Adrenal gland (tissue), 19 donors: ENCODE measurements at places on chromosomes 5 and 9. TPM values are rescaled to one million over a fixed set of nuclear protein-coding genes. Genes with fewer than 3 reads are reported as not detected.
A peak's percentile ranks its signal among the peaks of the same experiment; 100 is the strongest.

PCA3 gene
- total RNA-seq: not detected

TMC1 gene
- total RNA-seq: 0.31 TPM

SLC4A9 gene
- not detected for total RNA-seq

TICAM2 gene
- 2.1 TPM for total RNA-seq

HINT1 gene
- total RNA-seq: 176 TPM

SH3TC2 gene
- total RNA-seq: 0.36 TPM

C6 gene
- 1.2 TPM for total RNA-seq

DNA sequence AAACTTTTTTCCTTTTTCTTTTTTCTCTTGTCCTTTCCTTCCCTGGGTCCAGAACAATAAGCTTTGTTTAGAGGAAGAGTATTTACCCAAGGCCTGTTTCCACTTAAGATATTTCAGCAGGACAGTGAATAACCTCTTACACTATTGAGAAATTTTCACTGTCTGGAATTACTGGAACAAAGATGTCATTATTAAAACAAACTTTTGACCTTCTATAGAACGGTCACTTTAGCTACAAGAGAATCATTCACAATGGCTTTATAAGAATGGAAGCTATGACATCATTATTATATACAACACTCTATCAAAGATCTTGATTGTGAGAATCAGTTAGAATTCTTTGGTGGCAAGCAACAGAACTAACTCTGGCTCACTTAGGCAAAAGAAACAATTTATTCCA, 22.0 kb upstream of the ARHGAP26 start:
- no peaks in the 10 kb centered on the region for H3K27me3 ChIP-seq
- no peak overlapping the region for H3K4me3 ChIP-seq
- H3K36me3 ChIP-seq: no peaks in the 10 kb centered on the region
- no peak for DNase-seq
- H3K27ac ChIP-seq: no peak overlapping the region

DNA sequence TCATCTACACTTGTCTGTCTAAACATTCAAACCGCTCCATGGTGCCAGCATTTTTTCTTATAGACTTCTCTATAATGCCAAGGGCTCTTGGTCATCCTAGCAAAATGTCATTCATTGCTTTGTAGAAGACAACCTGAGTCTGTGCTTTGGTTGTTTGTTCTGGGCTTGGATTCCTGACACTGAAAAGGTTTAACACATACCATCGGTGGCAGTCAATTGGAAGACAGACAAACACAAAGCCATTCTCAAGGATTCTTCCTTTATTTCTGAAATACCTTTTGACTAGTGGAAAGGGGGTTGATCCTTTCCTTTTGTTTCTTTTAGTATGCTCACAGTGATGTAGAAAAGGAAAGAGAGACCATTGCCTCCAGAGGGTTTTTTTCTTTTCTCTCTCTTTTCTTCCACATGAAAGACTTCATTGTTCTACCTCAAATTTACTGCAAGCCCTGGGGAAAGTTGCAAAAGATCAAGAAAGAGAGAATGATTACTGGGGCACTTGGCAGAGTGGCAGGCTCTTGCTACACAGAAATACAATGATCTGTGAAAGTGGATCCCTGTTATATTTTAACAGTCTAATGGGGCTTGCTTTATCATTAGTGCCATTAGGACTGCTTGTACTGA, 66.4 kb upstream of the TMC1 start:
- no peaks in the 10 kb centered on the region for H3K36me3 ChIP-seq
- no peaks in the 10 kb centered on the region for H3K4me1 ChIP-seq
- DNase-seq: no peak
- no peak overlapping the region for H3K4me3 ChIP-seq
- H3K27me3 ChIP-seq: no peaks in the 10 kb centered on the region
- no peak overlapping the region for H3K27ac ChIP-seq

DNA sequence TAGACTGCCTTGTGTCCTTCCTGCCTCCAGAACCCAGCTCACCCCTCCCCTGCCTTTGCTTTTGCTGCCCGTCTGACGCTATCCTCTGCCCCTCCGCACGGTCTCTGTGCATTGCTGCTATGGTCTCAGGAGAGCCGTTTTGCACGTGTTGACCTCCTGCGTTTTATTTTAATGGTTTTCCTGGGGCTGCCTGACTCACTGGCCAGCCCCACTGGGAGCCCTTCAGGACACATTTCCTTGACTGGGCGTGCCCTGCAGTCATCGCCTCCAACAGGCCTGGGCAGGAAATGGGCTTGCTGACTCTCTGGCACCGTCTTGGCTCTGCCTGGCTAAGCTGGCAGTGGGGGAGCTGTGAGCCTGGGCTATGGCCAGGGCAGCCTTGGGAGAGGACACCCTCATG, 17.9 kb upstream of the ASS1 start:
- H3K4me3 ChIP-seq: no peak overlapping the region
- H3K36me3 ChIP-seq: no peaks in the 10 kb centered on the region
- DNase-seq: no peak
- no peaks in the 10 kb centered on the region for H3K27me3 ChIP-seq
- no peak overlapping the region for H3K27ac ChIP-seq

GRCh38 chr5:26482076-26482809, 556.1 kb downstream of the CDH9 start:
- H3K36me3 ChIP-seq: no peaks in the 10 kb centered on the region
- H3K4me3 ChIP-seq: no peak overlapping the region
- no peaks in the 10 kb centered on the region for H3K4me1 ChIP-seq
- no peak overlapping the region for H3K27ac ChIP-seq
- H3K27me3 ChIP-seq: no peaks in the 10 kb centered on the region

DNA sequence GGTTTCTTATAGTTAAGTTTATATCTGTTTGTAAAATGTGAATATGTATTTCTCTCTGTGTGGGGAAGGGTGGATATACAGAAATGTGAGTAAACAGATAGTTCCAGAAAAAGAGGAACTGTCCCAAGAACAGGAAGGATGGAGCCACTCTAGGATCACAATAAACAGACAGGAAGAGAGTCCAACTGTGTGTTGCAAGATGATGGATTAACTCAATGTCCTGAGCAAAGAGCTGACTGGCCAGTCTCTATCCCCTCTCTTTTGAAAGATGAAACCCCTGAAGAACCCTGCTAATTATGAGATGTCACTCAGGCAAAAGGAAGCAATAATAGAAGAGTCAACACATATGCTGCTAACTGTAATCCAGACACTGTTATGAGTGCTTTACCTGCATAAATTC, 202.7 kb downstream of the SEMA6A start:
- no peak overlapping the region for H3K4me3 ChIP-seq
- H3K4me1 ChIP-seq: peaks cover 29% of the 10 kb centered on the region
- DNase-seq: no peak
- H3K27me3 ChIP-seq: no peaks in the 10 kb centered on the region

DNA sequence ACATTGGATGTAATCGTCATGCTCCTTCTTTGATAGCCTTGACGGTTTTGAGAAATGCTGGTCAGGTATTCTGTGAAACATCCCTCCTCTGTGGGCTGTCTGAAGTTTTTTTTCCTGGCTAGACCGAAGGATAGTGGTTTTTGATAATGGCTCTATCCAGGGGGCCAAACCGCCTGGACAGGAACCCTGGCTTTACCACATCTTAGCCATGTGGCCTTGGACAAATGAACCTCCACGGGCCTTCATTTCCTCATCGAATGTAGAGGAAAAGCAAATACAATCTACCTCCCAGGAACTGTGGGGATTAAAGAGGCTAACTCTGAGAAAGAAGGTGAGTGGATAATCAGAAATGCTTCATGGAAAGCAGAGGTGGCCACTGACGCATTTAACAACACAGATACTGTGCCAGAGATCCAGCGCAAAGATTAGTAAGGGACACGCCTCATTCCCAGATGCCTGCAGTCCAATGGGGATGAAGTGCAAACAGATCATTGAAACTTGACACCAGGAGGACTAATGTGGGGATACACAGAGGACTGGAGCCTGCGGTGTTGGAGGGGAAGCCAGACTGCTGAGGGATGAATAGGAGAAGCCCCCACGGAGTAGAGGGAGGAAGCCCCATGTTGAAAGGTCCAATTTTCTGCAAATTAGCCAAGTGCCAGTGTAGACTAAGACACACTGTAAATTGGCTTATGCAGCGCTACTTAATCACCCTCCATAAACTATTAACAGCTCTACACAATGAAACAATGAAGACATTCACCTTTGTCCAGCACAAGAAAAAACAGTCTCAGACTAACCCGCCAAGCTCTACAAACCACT, 41.6 kb downstream of the MYO10 start:
- H3K27me3 ChIP-seq: no peaks in the 10 kb centered on the region
- no peaks in the 10 kb centered on the region for H3K4me1 ChIP-seq
- H3K27ac ChIP-seq: no peak overlapping the region
- H3K4me3 ChIP-seq: no peak overlapping the region
- no peak for DNase-seq

DNA sequence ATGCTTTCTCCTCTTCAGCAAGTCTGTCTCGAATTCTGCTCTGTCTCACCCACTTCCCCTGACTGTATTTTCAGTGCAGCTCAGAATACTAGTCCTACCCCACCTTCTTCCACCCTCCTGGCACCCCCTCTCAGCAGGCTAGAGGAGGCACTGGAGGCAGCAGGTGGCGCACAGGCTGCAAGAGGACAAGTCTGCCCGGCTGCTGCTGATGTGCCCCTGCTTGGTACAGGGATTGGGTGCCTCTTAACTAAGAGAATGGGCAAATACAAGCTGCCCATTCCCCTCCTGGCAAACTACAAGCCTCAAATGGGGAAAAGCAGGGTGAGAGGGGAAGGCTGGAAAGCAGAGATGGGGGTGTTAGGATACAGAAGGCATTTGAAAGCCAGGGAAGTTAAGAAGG, 5.1 kb downstream of the TLN1 start:
- H3K36me3 ChIP-seq: no peaks in the 10 kb centered on the region
- H3K27me3 ChIP-seq: no peaks in the 10 kb centered on the region
- DNase-seq: no peak

GRCh38 chr5:113378514-113378913, 56.3 kb downstream of the TSSK1B start:
- no peaks in the 10 kb centered on the region for H3K36me3 ChIP-seq
- no peak for DNase-seq
- no peaks in the 10 kb centered on the region for H3K4me1 ChIP-seq
- no peak overlapping the region for H3K4me3 ChIP-seq
- H3K27me3 ChIP-seq: no peaks in the 10 kb centered on the region
- no peak overlapping the region for H3K27ac ChIP-seq

DNA sequence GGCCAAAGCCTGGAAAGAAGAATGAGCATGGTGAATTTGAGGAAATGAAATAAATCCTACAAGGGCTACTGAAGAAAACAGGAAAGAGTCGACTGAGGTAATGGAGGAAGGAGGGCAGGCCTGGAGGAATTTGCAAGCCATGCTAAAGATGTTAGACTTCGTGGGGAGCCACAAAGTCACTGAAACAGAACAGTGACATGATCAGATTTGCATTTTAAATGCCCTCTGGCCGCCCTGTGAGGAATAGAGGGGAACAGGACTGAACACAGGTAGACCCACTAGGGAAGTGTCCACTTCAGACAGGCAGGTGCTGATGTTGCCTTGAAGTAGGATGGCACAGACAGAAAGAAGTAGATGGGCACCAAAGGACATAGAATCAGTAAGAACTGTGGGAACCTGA, 42.8 kb upstream of the RLN1 start:
- no peak for DNase-seq
- no peak overlapping the region for H3K27ac ChIP-seq
- H3K27me3 ChIP-seq: no peaks in the 10 kb centered on the region
- no peak overlapping the region for H3K4me3 ChIP-seq
- H3K36me3 ChIP-seq: no peaks in the 10 kb centered on the region
- H3K4me1 ChIP-seq: no peaks in the 10 kb centered on the region

- DNase-seq: no peak
- H3K27ac ChIP-seq: peak overlapping the region; percentile 33
- peaks cover 37% of the 10 kb centered on the region for H3K4me1 ChIP-seq
- H3K4me3 ChIP-seq: no peak overlapping the region
- H3K27me3 ChIP-seq: no peaks in the 10 kb centered on the region
These were observed 61.3 kb downstream of the NR2F1-AS1 start for GRCh38 chr5:93519740-93520139.

GRCh38 chr9:71897577-71897976, 13.4 kb downstream of the ABHD17B start:
- no peaks in the 10 kb centered on the region for H3K36me3 ChIP-seq
- H3K27me3 ChIP-seq: no peaks in the 10 kb centered on the region
- DNase-seq: no peak
- H3K4me3 ChIP-seq: no peak overlapping the region
- H3K4me1 ChIP-seq: peaks cover 21% of the 10 kb centered on the region

DNA sequence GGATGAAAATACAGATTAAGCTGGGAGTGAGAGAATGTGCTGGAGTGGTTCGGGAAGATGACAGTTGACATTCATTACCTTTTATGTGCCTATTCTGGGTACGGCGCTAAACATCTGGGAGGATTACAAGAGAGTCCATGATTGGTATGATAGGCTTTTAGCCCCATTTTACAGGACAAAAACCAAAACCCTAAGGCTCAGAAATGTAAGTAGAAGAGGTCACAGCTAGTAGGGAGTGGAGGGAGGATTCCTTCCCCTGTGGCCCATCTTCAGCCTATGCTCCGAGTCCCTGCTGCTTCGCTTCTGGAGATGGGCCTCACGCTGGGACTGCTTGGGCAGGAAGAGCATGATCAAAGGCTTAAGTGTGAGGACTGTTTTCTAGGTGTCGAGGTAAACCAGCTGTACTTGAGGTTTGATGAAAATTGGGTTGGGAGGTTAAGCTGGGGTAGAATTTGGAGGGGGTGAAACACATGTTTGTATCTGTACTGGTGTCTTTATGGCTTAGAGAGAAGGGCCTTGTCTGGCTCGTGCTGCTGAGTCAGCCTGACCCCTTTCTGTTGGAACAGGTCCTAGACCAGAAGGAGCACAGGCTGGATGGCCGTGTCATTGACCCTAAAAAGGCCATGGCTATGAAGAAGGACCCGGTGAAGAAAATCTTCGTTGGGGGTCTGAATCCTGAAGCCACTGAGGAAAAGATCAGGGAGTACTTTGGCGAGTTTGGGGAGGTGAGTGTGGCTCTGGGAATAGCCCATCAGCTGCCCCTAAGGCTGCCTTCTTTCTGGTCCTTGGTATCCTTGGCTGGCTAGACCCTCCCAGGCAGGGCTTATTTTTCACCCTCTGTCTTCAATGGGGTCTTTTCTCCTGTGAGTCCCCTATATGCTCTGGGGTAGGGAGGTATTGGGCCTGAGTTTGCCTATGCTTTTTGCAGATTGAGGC, 2.1 kb downstream of the HNRNPAB start:
- no peaks in the 10 kb centered on the region for H3K27me3 ChIP-seq
- H3K4me3 ChIP-seq: peak overlapping the region; percentile 58
- H3K27ac ChIP-seq: peak overlapping the region; percentile 90
- peaks cover 15% of the 10 kb centered on the region for H3K4me1 ChIP-seq
- DNase-seq: peak; percentile 82

- no peak for DNase-seq
- no peak overlapping the region for H3K4me3 ChIP-seq
- H3K27me3 ChIP-seq: no peaks in the 10 kb centered on the region
- H3K27ac ChIP-seq: no peak overlapping the region
These were observed 131.8 kb downstream of the TLE1 start for GRCh38 chr9:81557452-81558090.

DNA sequence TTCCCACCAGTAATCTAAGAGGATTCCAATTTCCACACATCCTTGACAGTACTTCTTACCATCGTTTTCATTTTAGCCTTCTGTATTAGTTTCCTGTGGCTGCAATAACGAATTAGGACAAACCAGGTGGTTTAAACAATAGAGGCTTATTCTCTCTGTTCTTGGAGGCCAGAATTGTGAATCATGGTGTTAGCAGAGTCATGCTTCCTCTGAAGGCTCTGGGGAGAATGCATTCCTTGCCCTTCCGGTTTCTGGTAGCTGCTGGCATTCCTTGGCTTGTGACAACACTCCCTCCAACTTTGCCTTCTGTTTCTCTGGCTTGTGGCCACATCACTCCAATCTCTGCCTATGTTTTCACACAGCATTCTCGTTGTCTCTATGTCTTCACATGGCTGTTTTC, 23.5 kb downstream of the RIGI start:
- no peaks in the 10 kb centered on the region for H3K4me1 ChIP-seq
- no peaks in the 10 kb centered on the region for H3K36me3 ChIP-seq
- no peak for DNase-seq
- no peak overlapping the region for H3K4me3 ChIP-seq
